ENCODE measurements at places on chromosomes 1 and 21.

GRCh38 chr1:110350360-110350759, 11.2 kb downstream of the RBM15 start:
- no peak for DNase-seq

- no peak for DNase-seq
Observed at GRCh38 chr1:92123868-92124267, 43.7 kb downstream of the BTBD8 start.

GRCh38 chr1:24600551-24600950, 42.6 kb upstream of the SRRM1 start:
- no peak for DNase-seq

GRCh38 chr21:25385911-25386474, 221.3 kb downstream of the MRPL39 start:
- DNase-seq = peak; percentile 54

- DNase-seq = no peak
Observed at GRCh38 chr21:35819134-35819533, 241.2 kb downstream of the SETD4 start.
